Pancreas (tissue), 10 donors: ENCODE measurements at places on chromosomes 6 and 20.

- no peak for DNase-seq
- H3K36me3 ChIP-seq: no peaks in the 10 kb centered on the region
- no peaks in the 10 kb centered on the region for H3K27me3 ChIP-seq
- peaks cover 9% of the 10 kb centered on the region for H3K4me1 ChIP-seq
Measured at GRCh38 chr6:11727998-11728961, 50.3 kb downstream of the ADTRP start.

- H3K4me3 ChIP-seq: no peak overlapping the region
- no peaks in the 10 kb centered on the region for H3K27me3 ChIP-seq
- no peak for DNase-seq
- H3K27ac ChIP-seq: no peak overlapping the region
- H3K36me3 ChIP-seq: no peaks in the 10 kb centered on the region
- H3K4me1 ChIP-seq: no peaks in the 10 kb centered on the region
Measured at GRCh38 chr6:68756454-68757375, 121.6 kb downstream of the ADGRB3 start.

- H3K27me3 ChIP-seq: no peaks in the 10 kb centered on the region
- no peaks in the 10 kb centered on the region for H3K36me3 ChIP-seq
- no peak for DNase-seq
- H3K27ac ChIP-seq: no peak overlapping the region
- H3K4me1 ChIP-seq: no peaks in the 10 kb centered on the region
Measured at GRCh38 chr6:60668428-60668827, 1617.6 kb downstream of the KHDRBS2 start.

DNA sequence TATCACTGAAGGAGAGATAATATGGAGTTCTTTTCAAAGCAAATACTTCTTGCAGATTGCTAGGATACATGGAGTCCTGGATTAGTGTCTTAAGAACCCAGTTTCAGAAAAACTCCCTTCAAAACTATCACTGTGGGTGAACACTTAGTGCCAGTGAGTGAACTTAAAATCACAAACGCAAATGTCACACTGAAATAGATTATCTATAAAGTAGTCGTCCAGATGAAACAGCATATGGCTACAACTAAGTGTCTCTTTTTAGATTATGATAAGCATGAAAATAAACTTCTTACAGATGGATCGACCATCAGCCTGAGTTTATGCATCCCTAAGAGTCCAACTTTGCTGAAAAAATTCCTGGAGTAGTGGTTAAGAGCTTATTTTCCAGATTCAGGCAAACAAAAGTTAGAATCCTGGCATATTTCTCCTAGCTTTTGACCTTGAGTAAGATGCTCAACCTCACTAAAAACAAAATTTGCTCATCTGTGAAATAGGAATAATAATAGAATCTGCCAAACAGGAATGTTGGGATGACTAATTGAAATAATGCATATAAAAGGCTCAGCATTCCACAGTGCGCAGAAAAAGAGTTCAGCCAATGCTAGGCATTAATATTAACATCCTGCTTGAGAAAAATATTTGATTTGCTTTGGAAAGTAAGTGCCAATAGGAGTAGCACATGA lies 70.4 kb downstream of the DOK5 start:
- H3K27me3 ChIP-seq: no peaks in the 10 kb centered on the region
- H3K27ac ChIP-seq: no peak overlapping the region
- no peaks in the 10 kb centered on the region for H3K4me1 ChIP-seq
- no peak for DNase-seq
- no peak overlapping the region for H3K4me3 ChIP-seq

DNA sequence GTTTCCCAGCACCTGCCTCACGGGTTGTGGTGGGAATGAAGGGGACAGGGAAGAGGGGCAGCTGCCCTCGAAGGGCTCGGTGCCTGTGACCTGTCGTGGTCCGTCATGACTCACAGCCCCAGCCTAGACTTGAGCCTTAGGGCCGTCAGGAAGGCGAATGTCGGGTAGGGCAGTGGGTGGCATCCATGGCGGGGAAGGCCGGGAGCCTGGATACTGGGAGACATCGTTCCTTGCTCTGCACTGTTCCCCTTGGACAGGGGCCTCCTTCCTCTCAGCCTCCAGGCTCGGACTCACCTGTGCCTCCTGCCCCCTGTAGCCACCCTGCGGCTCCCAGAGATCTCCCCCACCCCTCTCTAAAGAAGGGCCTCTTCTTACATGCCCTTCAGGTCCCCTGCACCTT lies 52.2 kb upstream of the APCDD1L start:
- no peaks in the 10 kb centered on the region for H3K4me1 ChIP-seq
- no peaks in the 10 kb centered on the region for H3K36me3 ChIP-seq
- no peak for DNase-seq
- no peaks in the 10 kb centered on the region for H3K27me3 ChIP-seq

DNA sequence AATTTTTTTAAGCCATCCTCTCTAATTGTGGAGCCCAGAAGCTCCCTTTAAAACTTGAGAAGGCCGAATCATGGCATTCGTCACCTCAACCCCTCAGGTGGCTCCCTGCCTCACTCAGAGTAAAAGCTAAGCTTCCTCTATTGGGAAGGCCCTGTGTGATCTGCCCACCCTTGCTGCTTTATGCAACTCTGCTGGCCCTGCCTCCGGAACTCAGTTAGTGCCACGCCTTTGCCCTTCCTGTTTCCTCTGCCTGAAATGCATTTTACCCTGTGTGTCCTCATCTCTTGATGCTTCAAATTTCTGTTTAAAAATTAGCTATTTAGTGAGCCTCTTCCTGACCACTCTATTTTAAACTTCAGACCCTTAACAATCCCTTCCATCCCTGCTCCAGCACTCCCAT lies 5.7 kb downstream of the PACRG start:
- no peaks in the 10 kb centered on the region for H3K4me1 ChIP-seq
- no peak overlapping the region for H3K27ac ChIP-seq
- H3K4me3 ChIP-seq: no peak overlapping the region
- no peaks in the 10 kb centered on the region for H3K36me3 ChIP-seq
- no peak for DNase-seq
- H3K27me3 ChIP-seq: no peaks in the 10 kb centered on the region

DNA sequence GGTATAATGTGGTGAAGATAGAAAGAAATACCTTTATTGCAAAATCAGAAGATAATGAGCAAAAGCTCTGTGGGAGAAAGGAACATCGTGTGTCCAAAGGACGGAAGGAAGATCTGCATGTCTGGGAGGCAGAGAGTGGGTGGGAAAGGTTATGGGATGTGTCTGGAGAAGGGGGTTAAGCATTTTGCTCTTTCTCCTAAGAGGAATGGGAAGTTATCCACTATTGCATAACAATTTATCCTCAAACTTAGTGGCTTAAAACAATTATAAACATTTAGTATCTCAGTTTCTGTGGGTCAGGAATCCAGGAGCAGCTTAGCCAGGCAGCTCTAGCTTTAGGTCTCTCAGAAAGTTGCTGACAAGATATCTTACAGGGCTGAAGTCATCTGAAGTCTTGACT lies 229.1 kb upstream of the CITED2 start:
- no peaks in the 10 kb centered on the region for H3K4me1 ChIP-seq
- no peaks in the 10 kb centered on the region for H3K27me3 ChIP-seq
- no peak overlapping the region for H3K27ac ChIP-seq
- no peak for DNase-seq

DNA sequence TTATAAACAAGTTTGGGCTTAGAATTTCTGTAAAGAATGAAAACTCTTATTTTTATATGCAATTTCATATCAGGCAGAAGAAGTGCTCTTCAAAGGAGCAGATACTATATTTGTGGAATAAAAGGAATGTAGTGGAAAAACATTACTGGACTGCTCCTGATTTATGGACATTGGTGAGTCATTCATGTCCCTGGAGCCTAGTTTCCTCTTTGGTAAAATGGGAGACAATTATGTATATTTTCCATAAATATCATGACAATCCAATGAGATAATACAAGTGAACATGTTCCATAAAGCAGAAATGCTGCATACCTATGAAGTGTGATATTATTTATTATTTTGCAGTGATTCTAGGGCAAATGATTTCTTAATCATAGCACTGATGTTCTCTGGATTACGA lies 445.8 kb upstream of the CITED2 start:
- no peaks in the 10 kb centered on the region for H3K4me1 ChIP-seq
- DNase-seq: no peak
- H3K36me3 ChIP-seq: no peaks in the 10 kb centered on the region
- H3K4me3 ChIP-seq: no peak overlapping the region

- DNase-seq: no peak
- H3K4me1 ChIP-seq: no peaks in the 10 kb centered on the region
- H3K36me3 ChIP-seq: no peaks in the 10 kb centered on the region
- no peaks in the 10 kb centered on the region for H3K27me3 ChIP-seq
- no peak overlapping the region for H3K4me3 ChIP-seq
- H3K27ac ChIP-seq: no peak overlapping the region
Measured at GRCh38 chr6:154938221-154938580, 56.9 kb upstream of the TIAM2 start.

DNA sequence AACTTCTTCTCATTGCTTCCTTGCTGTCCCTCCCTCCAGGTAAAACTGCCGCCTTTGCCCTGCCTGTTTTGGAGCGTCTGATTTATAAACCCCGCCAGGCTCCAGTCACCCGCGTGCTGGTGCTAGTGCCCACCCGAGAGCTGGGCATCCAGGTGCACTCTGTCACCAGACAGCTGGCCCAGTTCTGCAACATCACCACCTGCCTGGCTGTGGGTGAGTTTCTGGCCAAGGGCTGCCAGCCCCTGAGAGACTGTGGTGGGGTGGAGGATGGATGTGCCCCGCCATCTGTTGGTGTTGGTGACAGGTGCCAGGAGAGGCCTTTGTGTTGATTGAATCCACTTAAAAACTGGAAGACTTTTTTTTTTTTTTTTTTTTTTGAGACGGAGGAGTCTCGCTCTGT lies 9.5 kb downstream of the DDX27 start:
- H3K27ac ChIP-seq: no peak overlapping the region
- no peaks in the 10 kb centered on the region for H3K27me3 ChIP-seq
- DNase-seq: no peak
- no peaks in the 10 kb centered on the region for H3K4me1 ChIP-seq
- H3K36me3 ChIP-seq: peaks cover 4% of the 10 kb centered on the region

DNA sequence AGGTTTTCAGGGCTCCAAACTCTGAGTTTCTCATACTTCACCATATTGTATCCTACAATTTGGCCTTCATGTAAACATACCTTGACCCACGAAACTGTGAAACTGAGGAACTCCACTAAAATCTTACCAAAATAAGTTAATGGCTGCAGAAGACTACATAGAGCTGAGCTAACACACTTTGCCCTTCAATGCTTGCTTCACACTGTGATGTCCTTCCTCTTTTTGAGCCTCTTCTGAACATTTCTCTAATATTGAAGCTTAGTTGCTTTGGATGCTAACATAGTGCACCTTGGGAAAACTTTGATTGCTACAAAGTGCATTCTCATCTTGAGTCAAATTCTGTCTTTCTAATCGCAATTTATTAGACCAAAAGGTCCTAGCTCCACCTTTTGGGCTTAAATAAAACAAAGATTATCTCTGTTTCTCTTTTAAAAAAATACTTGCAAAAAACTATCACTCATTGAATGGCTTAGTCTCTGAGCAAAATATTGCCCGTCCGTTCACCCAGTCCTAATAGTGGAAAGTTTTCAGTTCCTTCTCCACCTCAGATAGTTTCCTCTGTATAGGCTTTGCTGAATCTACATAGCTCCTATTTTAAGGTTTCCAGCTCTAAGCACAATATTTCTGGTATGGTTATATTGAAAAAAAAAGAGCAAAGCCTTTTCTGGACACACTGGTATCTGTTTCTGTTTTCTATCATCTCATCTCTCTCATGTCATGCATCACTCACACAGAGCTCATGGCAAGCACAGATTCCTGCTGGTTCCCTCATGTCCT lies 494.6 kb downstream of the RFPL4B start:
- H3K4me1 ChIP-seq: no peaks in the 10 kb centered on the region
- no peak overlapping the region for H3K4me3 ChIP-seq
- H3K27ac ChIP-seq: no peak overlapping the region
- no peaks in the 10 kb centered on the region for H3K27me3 ChIP-seq
- no peak for DNase-seq

GRCh38 chr20:45904583-45905504 lies 7.1 kb downstream of the PLTP start:
- no peak for DNase-seq
- H3K36me3 ChIP-seq: no peaks in the 10 kb centered on the region
- no peak overlapping the region for H3K4me3 ChIP-seq
- no peaks in the 10 kb centered on the region for H3K27me3 ChIP-seq
- no peaks in the 10 kb centered on the region for H3K4me1 ChIP-seq

GRCh38 chr20:9068841-9069663 lies at the start of gene PLCB4:
Gene PLCB4, plus strand, starts transcription at chr20:9069087. Its CDS starts 238,728 bp downstream, at chr20:9307815.
- no peaks in the 10 kb centered on the region for H3K4me1 ChIP-seq
- H3K27me3 ChIP-seq: no peaks in the 10 kb centered on the region
- H3K4me3 ChIP-seq: peak within 1 kb of the TSS; percentile 66

DNA sequence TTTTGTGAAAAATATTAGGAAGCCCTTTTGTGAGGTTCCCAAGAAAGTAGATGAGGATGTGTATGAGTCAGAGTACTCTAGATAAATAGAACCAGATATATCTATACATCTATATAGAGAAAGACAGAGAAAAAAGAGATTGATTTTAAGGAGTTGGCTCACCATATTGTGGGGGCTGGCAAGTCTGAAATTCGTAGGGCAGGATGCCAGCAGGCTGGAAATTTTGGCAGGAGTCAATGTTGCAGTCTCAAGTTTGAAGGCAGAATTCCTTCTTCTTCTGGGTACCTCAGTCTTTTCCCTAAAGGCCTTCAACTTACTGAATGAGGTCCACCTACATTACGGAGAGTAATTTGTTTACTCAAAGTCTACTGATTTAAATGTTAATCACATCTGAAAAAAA lies 65.3 kb upstream of the SAMD3 start:
- H3K27me3 ChIP-seq: no peaks in the 10 kb centered on the region
- no peaks in the 10 kb centered on the region for H3K36me3 ChIP-seq
- DNase-seq: no peak
- no peak overlapping the region for H3K27ac ChIP-seq

DNA sequence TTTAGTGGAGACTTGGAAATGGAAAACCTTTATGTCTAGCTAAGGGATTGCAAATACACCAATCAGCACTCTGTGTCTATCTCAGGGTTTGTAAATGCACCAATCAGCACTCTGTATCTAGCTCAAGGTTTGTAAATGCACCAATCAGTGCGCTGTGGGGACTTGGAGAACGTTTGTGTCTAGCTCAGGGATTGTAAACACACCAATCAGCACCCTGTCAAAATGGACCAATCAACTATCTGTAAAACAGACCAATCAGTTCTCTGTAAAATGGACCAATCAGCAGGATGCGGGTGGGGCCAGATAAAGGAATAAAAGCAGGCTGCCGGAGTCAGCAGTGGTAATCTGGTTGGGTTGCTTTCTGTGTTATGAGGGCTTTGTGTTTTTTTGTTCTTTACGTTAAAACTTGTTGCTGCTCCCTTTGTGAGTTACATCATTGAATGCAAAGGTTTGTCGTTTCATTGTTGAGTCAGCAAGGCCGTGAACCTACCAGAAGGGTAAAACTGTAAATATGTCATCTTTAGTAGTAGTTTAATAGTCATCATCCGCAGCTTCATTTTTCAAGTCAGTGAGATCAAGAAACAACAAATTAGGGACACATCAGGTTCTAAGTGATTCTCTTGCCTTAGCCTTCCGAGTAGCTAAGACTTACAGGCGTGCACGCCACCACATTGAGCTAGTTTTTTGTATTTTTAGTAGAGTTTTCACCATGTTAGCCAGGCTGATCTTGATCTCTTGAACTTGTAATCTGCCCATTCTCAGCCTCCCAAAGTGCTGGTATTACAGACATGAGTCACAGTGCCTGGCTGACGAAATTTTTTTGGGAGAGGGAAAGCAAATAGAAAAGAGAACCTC lies 22.7 kb upstream of the NUP153 start:
- H3K36me3 ChIP-seq: no peaks in the 10 kb centered on the region
- no peaks in the 10 kb centered on the region for H3K27me3 ChIP-seq
- H3K4me1 ChIP-seq: no peaks in the 10 kb centered on the region
